ENCODE measurements at places on chromosomes 1 and 21.

DNA sequence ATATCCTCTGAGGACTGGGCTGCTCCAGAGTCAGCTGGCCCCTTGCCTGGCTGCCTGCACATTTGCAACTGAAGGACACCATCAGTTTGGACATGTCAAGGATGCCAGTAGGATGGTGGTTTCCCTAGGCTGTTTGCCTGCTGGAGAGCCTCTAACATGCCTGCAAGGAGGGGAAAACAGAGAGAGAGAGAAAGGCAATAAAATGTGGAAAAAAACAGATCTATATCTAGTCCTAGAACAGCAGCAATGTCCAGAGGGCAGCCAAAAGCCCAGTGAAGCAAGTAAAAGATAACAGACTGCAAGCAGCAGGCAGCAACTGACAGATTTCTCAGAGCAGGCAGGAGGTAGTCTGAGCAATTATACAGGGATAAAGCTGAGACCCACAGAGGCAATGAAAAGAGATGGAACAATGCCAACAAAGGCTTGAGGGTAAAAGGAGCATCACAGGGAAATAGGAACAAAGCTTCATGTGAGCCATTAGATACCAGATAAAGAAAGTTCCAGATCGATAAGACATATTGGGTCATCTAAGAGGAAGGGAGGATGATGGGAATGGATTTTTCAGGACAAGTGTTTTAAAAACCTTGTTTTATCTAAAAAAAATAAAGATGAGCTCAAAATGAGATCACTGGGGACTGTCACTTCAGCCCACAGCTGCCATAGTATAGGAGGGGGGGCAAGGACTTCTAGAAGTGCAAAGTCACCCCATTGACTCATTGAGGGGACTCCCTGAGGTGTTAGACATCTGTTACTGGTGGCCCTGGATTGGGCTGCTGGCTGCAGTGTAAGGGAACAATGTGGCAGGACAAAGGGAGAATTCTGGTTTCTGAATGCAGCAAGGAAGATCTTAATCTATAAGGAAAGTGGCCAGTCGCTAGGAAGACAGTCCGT lies 38.6 kb upstream of the GADD45A start:
- DNase-seq, result no peak

DNA sequence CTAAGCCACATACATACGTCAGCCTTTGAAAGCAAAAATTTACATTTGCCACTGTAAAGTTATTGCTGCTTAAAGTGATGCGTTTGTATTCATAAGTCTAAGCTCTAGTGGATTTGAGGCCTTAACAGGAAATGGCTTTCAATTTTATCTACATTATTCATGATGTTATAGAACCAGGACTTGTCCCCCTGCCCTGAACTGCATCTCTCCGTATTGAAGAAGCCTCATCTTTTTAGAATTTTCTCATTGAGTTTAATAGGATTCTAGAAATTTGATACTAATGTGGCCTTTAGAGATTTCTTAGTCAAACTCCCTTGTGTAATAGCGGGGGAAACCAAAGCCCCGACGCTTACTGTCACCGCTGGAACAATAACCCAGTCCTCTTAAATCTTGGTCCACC lies 9.9 kb downstream of the UTP25 start:
- no peak for DNase-seq

DNA sequence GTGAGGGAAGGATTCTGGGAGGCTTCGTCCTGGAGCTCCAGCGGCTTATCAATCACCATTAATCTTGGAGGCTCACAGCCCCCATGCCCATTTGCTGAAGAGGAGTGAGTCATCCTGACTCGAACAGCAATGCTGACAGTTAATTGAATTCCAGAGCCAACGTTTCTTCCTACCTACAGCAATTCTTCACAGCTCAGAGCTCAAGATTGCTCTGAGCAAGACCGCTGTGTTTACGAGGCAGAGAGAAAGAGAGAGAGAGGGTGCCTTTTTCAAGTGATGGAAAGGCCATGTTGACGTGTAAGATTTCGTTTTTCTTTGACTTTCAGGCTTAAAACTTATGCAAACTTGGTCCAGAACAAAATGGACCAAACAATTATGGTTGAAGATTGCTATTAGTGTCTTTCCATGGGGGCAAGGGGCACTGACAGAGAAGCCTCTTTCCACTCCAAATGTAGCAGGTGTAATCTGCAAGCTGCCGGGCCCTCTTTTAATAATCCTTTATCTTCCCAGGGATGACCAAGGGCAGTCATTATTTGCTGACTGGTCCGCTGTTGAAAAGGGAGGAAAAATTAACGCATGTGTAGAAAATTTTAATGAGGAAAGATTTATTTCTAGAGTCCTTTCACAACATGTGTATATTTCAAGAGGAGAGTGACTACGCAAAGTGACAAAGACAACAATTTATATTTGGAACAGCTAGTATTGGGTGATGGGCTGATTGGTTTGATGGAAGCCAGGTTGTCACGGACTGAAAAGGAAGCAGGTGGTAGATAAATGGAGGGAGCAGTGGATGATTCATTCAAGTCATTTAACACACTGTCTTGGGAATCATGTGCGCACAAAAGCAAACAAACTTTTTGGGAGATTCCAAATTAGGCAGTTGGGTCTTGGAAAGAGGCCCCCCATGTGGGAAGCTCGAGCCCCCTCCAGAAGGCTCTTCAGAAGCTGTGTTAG lies 136.1 kb upstream of the IRF2BP2 start:
- DNase-seq, result no peak

GRCh38 chr1:180524160-180524914 lies 22.0 kb upstream of the ACBD6 start:
- no peak for DNase-seq

- DNase-seq, result no peak
Measured at GRCh38 chr1:43573066-43573800, 42.5 kb downstream of the PTPRF start.

GRCh38 chr1:3522564-3523265 lies 68.2 kb downstream of the ARHGEF16 start:
- no peak for DNase-seq

DNA sequence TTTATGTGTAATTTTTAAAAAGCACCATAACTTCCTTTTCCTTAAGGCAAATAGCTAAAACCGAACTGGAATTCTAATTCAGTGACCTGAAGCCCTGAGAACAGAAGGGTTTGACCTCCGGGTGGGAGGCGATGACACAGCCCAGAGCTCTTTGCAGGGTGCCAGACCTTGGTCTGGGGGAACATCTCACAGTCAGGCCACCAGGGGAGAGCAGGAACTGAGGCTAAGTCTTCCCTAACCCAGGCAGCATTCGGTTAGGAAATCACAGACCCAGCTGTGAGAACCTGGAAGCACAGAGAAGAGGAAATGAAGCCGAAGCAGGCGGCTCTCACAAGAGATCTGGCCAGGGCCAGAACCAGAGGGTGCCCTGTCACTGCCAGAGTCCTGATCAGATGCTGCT lies 444.8 kb downstream of the TTLL7 start:
- DNase-seq, result no peak

- no peak for DNase-seq
Measured at GRCh38 chr1:209802117-209802779, 3.7 kb downstream of the IRF6 start.

DNA sequence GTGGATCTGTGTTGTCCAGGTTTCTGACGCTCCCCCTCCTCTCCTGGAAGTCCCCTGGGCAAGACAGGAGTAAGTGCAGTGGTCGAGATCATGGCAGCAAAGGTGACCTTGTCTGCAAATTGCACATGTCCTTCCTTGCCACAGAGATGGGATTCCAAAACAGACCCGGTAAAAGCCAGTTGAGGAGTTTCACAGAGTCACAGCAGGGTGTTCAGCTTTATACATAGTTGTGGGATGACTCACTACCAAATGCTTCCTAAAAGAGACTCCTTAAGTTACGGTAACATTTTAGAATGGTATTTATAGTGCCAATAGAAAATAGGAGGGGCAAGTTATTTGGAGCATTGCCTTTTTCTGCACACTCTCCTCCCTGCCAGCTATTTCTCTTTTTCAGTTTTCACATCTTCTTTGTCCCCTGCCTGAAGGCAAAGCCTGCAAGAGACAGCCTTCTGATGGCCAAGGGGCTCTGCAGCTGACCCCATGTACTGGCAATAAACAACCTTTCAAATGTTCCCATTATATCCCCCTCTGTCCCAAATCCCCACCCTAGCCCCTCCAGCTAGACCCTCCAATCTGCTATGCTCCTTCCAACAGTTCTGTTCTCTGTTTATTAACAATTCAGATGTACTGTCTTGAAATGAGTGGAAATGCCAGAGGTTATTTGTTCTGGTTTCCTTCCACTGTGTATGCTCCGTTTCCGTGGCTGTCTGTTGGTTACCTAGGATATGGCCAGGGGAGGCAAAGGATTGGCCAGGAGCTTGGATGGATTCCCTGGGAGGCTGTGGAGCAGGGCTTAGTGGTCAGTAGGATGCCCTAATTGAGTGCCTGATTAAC lies 115.0 kb downstream of the TGFB2 start:
- no peak for DNase-seq

- DNase-seq, result no peak
Measured at GRCh38 chr1:111145542-111145941, 5.5 kb downstream of the CEPT1 start.

- DNase-seq, result no peak
Measured at GRCh38 chr1:30320581-30320890, 402.8 kb downstream of the MATN1 start.

DNA sequence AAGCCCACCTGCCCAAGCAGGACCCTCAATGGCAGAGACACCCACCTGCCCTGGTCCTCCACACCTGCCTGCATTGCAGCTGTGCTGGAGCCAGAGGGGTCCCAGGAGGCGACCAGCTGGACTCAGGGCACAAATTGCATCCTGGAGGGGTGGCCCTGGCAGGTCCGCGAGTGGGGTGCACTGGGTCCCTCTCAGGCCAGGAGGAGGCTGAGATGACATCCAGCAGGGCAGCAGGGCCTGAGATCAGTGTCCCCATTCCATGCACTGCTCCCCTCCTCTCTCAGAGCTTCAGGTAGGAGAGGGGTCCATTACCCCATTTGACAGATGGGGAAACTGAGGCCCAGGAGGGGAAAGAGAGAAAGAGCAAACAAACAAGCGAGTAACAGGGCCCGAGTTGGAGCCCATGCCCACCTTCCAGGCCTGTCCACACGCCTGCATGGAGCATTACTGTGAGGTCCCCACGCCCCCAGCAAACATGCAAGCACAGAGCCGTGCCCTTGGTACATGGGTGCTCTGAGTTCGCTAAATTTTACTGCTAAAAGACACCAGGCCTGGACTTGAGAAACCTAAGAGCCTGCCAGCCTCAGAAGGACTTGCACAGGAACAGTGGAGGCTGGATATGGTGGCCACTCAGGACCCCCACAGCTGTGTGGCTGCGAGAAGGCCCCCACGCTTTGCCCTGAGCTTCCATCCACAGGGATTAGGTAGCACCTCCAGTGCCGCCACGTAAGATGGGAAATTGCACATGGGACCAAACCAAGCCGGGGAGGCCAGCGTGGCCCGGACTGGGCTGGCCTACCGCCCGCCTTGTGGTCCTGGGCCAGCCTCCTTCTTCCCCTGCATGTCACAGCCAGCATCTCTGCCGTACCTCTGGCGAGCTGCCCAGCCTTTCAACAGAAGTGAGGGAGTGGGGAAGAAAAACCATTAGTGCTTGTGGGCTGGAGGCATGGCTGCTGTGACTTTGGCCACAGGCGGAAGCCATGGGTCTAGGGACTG lies 7.4 kb downstream of the WNT3A start:
- DNase-seq, result no peak

- DNase-seq, result no peak
Measured at GRCh38 chr1:238777551-238777950, 608.8 kb upstream of the CHRM3 start.

GRCh38 chr1:8701794-8702471 lies 115.5 kb downstream of the RERE start:
- no peak for DNase-seq

DNA sequence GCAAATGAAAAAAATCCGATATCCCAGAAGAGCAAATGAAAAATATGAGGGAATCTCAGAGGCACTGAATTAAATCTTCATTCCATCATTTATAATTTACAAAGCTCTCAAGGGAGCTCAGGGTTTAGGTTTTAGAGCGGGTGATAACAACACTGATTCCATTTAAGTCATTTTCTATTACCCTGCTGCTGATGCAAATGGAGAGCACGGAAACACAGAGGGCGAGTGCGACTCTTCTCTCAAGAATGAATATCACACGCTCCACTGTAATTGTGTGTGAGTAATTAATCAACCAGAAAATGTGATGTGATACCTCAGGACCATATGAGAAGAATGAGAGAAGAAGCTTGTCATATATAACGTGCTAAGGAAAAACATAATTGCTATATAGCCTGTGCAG lies 22.7 kb downstream of the CHML start:
- no peak for DNase-seq

DNA sequence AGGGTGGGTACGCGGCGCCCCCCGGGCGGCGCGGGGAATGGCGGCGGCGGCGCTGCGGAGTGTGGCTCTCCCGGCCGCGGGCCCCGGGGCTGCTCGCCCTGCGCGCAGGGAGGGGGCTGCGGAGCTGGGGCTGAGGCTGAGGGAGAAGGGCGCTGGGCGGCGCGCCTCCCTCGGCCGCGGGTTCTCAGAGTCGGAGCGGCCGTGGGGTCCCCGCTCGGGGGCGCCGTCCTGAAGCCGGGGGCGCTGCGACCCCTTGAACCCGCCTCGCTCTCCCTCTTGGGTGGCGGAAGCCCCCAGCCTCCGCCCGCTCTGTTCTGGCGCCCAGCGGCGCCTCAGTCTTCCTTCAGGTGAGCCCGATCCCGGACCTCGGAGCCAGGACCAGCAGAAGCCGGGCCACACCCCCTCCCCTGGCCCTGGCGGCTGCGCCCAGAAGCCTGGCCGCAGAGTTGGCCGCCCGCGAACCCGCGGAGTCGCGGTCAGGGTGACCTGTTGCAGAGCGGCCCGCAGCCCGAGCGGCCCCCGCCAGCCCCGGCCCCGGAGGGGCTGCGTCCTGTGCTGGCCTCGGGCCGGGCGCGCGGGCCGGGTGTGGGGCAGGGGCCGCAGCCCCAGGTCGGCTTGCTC lies 532 bp downstream of the RALGPS2 start:
- peak; percentile 7 for DNase-seq

DNA sequence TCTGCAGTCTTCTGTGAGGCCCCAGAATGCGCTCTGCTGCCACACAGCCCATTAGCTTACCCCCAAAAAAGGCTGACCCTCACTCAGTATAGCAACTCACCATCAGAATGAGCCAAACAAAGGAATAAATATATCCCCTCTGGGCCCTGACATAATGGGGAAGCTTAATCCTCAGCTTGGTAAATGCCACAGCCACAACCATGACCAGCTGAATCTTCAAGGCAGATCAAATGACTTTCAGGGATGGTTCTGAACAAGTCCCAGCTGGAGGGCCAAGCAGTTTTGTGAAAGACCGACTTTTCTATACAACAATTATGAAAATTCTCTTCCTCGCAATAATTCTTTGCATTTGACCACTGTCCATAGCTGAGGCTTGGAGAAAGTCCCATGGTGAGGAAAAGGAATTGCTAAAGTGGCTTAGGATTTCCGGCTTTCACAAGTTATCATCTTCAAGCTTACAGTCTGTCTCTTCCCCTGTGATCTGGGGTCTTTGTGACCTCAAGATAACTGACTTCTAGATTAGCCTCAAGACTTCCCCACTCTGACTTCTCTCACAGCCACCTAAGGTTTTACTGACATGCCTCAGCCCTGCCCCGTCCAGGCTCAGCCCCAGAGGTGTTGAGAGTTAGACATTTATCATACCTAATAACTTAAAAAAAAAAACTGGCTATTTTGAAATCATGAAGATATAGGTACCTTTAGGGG lies 47.8 kb upstream of the PBX1 start:
- DNase-seq, result no peak
